Stimulated activated CD4-positive, alpha-beta T cell treated with anti-CD3 and anti-CD28 coated beads, Interleukin-2, amount 100 ng/mL, for 4 hours (primary cell): ENCODE measurements at places on chromosomes 16 and 17.

DNA sequence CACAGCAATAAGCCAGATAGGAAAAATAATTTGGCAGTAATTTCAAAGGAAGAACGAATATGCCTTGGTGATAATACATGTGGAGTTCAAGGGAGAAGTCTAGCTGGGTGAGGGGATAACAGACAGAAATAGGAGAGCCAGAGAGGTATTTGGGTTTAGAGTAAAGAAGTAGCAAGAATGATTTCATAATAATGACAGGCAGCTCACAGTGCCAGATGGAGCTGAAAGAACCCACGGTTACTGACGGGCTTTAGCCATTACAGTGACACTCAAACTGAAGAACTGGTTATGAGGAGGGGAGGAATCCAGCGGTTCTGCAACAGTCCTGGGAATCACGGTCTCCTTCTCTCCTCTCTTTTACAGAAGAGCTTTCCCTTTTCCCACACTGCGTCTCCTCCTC, 2.2 kb downstream of the OR4D1 start:
- no peak for DNase-seq

GRCh38 chr17:81918832-81919545, 1.0 kb upstream of the SIRT7 start:
- no peak for DNase-seq

GRCh38 chr17:41015454-41015853, 6.5 kb upstream of the KRTAP3-1 start:
- DNase-seq: no peak

GRCh38 chr17:48719642-48720265, 2.6 kb downstream of the PRAC1 start:
- DNase-seq: no peak

DNA sequence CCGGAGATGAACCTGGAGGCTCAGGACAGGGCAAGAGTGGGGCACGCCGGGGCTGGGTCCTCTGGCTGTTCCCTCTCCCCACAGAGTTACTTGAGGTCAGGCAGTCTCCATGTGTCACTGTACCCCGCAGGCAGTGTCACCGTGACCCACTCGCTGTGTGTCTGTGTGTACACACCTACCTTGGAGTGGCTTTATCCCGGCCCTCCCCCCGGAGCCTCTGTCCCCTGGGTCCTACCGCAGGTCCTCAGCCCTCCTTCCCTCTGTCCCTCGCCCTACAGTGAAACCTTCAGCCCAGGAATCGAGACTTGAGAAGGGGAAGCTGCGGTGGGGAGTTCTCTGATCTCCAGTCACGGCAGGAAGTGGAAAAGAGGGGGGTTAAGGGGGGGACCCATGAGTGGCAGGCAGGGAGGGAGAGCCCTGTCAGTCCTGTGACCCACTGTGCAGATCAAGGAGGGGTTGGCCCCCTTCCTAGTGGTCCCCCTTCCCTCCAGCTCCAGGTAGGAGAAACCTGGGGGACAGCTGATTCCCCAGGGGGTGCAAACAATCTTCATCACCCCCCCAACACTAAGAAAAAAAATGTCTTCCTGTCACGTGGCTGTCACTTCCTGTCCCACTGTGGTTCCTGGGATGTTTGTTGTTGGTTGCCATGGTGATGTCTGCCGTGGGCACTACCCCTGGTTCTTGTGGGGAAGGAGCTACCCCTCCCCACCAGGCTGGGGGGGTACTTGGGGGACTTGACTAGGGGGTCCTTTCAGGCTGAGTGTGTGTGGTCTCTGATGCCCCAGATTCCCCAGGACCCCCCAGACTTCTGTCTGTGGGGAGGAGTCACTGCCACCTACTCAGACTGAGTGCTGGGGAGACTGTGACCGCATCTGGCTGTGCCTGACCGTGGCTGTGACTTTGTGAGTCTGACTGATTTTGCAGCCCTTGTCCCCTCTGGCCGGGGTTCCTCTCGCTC, 13.7 kb downstream of the RARA start:
- peak; percentile 75 for DNase-seq

DNA sequence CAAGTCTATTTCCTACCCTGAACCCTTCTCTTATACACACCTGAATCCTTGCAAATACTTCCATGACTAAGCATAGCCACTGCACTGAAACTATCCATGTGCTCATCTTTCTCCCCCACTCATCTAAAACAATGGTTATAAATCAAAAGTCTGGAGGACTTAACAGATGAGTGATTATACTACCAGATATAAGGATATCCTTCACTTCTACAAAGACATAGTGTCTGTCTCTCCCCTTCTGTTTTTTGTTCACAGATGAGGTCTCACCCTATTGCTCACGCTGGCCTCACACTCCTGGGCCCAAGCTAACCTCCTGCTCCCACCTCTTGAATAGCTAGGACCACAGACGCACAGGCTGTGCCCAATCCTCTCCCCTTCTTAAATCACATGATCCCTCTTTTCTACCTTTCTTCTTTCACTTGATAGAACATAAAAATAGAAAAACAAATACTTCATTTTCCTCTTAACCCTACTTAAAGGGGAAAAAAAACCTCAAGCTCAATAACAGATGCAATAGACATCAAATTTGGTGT, 19.2 kb downstream of the CEP112 start:
- no peak for DNase-seq

DNA sequence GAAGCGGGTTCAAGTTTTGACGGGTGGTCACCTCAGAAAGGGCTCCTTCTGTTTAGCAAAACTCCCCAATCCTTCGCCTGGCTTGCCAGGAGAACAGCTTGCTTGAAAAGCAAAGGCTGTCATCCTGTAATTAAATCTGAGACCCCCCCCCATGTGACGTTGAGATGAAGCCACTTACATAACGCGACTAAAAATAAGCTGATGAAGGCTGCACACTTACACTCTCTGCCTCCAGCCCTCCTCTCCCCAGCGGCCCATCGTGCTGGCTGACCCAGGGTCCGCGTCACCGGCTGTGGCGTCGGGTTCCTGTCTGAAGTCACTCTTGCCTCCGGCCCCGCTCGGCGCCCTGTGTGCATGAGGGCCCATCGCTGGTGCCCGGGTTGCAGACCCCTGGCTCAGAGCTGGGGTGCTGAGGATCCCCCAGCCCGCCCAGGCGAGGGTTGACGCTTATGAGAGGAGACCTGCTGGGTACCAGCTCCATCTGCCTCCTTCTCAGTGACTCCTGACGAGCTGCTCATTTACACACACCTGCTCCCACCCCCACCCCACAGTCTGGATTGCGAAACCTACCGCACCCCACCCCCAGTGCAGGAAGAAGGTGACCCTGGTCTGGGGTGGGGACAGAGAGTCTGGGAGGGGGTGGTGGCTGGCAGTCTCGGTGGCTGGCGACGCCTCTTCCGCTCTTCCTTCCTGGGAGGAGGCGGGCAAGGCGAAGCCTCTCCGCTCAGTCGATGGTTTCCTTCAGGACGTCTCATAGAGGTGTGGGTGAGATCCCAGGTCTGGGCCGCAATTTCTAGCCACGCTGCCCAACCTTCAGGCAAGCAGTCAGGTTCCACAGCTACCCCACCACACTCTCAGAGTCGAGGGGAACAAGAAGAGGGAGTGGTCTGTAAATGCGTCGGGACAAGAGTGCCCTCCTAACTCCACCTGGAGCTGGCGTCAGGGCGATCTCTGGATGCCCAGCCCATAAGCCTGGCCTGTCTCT, 3.1 kb upstream of the BAIAP2 start:
- no peak for DNase-seq
